Activated CD4-positive, alpha-beta memory T cell treated with anti-CD3 and anti-CD28 coated beads, Interleukin-2, amount 10 ng/mL, durations not matched to agents 7 days and 5 days (primary cell): ENCODE measurements at places on chromosomes 3 and 15. TPM values are rescaled to one million over a fixed set of nuclear protein-coding genes. Genes with fewer than 3 reads are reported as not detected.

DNA sequence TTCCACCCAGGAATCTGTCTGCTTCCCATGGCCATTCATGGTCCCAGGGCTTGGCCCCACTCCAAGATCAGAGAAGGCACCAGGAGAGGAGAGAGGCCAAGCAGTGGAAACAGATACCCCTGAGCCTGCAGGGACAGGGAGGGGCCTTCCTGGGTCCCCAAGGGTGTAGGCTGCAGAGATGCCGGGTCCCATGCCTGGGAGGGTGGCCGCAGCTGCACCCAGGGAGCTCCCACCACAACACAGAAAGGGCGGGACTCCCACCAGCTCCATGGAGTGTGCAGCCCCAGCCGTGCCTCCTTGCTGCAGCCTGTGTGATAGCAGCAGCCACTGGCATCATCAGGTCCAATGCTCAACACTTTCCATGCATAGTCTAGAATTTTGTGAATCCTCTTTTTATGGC is 331.5 kb downstream of the UACA start:
- DNase-seq = no peak
- H3K27me3 ChIP-seq = peaks cover 14% of the 10 kb centered on the region
- no peak overlapping the region for H3K27ac ChIP-seq

DNA sequence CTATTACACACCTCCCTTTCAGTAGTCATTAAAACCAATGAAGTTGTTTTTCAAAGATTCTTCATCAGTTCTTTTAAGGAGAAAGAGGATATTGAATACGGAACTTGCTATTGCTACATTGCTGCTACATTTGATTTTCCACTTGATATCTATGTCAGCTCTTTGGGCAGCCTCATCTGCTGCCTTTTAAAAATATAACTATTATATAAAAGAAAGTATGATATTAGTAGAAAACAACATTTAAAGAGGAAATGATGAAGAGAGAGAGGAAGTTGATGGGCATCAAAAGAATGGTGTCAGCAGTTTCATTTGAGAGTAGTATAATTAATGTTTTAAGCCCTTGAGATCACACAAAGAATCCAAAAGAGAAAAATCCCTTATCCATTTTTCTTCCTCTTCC is 171.4 kb downstream of the NFKBIZ start:
- no peak overlapping the region for H3K27ac ChIP-seq
- H3K4me1 ChIP-seq = peaks cover 8% of the 10 kb centered on the region
- no peak overlapping the region for H3K4me3 ChIP-seq

- H3K4me3 ChIP-seq = no peak overlapping the region
- no peak for DNase-seq
- no peaks in the 10 kb centered on the region for H3K4me1 ChIP-seq
These were observed 477.2 kb downstream of the RBMS3 start for GRCh38 chr3:29758108-29758433.

GRCh38 chr3:88628901-88629300 is 478.5 kb upstream of the EPHA3 start:
- H3K27ac ChIP-seq = no peak overlapping the region
- no peak for DNase-seq
- no peaks in the 10 kb centered on the region for H3K4me1 ChIP-seq
- H3K4me3 ChIP-seq = no peak overlapping the region

The LMAN1L gene
- total RNA-seq = 0.63 TPM

DNA sequence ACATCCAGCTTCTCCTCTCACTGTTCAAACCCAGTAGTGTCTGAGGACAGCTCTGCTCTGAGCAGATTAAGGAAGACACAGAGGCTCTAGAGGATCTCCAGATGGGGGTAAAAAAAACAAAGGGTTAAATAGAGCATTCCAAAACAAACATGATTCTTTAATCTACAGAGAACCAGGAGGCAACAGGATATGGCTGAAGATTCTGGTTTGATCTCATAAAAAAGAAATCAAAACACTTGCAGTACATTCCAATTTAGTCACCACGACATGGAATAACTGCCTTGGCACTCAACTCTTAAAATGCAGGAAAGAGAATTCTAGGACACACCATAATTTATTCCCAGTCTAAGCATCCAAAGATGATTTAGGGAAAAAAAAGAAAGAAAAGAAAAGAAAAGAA is 32.0 kb downstream of the TM4SF4 start:
- H3K4me1 ChIP-seq = peaks cover 10% of the 10 kb centered on the region
- no peak overlapping the region for H3K27ac ChIP-seq
- no peaks in the 10 kb centered on the region for H3K36me3 ChIP-seq

- no peak overlapping the region for H3K4me3 ChIP-seq
- no peaks in the 10 kb centered on the region for H3K36me3 ChIP-seq
- H3K4me1 ChIP-seq = peaks cover 18% of the 10 kb centered on the region
These were observed 37.4 kb upstream of the VILL start for GRCh38 chr3:37953226-37953625.

- H3K4me3 ChIP-seq = no peak overlapping the region
- DNase-seq = no peak
- H3K27me3 ChIP-seq = peaks cover 19% of the 10 kb centered on the region
- no peak overlapping the region for H3K27ac ChIP-seq
- no peaks in the 10 kb centered on the region for H3K4me1 ChIP-seq
- no peaks in the 10 kb centered on the region for H3K36me3 ChIP-seq
These were observed 53.0 kb upstream of the ROPN1 start for GRCh38 chr3:124044956-124045355.

The EAF2 gene
- 23.7 TPM for total RNA-seq
